ENCODE measurements at places on chromosomes 16 and 17.
A peak's percentile ranks its signal among the peaks of the same experiment; 100 is the strongest.

DNA sequence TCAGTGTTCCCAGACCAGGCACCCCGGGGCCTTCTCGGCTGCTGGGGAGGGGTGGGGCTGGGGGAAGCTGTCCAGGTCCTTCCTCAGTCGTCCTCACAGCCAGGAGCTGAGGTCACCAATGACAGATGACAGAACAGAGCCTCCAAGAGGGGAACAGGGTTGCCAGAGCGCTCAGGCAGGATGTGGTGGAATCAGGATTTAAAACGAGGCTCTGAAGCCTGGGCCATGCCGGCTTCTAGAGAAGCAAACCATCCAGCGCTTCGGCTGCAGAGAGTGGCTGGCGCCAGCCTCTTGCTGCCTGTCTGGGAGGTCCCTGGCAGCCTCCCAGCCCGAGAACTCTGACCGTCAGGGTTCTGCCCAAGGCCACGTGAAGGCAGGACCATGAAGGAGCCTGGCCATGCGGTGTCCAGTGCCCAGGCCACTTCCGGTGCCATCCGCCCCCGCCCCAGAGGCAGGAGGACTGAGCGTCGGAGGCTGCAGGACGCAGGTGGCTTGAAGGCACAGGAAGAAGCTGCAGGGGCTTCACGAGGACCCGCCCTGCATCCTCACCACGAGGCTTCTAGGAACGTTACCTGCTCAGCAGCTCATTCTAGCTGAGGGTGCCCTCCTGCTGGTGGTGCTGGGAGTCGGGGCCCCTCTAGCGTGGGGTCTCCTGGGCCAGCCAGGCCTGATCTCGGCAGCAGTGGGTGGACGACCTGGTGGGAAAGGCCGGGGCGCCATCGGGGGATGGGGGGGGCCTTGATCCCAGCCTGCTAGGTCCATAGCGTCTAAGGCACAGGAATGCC, 78.5 kb downstream of the KLHDC4 start:
- DNase-seq, result peak; percentile 33

DNA sequence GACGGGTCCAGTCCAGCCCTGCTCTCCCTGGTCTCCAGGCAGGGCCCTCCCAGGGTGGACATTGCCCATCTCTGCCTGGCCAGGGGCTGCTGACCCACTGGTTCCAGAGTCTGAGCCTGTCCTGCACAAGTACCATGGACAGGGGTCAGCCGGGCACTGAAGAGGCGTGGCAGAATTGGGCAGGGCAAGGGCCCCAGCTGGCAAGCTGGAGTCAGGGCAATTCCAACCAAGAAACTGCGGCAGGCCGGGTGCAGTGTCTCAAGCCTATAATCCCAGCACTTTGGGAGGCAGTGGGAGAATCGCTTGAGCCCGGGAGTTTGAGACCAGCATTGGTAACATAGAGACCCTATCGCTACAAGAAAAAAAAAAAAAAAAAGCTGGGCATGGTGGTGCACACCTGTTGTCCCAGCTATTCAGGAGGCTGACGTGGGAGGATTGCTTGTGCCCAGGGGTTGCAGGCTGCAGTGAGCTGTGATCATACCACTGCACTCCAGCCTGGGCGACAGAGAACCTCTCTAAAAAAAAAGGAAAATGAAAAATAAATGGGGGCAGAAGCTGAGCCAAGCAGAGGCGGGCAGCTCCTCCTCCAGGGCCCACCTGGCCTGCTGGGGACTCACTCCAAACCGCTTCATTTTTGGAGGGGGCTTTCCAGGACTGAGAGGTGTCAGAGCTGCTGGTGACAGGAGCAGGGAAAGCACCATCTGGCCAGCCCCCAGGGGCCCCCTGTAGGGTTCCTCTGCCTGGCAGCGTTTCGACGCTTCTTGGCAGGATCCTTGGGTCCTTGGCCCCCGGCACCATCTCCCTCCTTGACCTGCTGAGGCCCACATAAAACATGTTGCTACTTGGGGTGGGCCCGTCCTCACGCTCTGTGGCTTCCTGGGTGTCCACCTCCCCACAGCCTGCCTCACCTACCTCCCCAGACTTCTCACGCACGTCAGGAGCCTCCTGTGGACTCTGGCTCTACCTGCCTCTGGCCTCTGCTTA, 2.9 kb upstream of the MAFG start:
- no peak for DNase-seq

GRCh38 chr17:44599298-44600175, 42.3 kb downstream of the FZD2 start:
- peak; percentile 56 for DNase-seq

DNA sequence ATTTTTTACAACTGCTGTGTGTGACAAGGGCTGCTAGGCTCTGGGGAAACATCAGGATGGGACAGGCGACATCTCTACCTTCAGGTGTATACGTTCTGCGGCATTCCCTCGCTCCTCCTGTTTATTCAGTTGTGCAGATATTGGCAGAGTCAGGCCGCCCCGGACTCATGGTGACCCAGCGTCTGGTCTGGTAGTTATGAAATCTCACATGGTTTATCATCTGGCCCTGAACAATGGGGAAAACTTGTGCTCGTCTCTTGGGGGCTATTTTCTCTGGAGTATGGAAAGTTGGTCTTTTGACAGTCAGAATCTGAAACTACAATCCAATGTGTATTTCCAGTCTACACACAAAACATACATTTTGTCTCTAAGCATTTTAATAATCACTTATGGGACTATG, 3.3 kb downstream of the MARCHF10 start:
- no peak for DNase-seq

DNA sequence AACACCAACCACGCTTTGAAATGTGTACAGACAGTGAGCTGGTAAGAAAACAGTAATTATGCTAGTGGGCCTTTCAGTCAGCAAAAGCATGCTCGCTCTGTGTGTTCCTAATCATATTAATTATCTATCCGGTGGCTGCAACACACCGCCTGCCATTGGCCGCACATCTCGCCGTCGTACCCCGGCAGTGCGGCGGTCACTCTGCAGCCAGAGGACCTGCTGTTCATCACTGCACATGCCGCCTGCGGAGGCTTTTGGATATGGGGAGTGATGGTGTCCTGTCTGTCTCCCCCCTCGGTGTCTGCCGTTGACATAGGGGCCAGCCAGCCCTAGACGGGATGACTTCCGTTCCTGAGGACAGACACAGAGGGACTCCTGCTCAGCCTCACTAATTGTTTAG, 68.5 kb downstream of the RPA1 start:
- DNase-seq, result no peak

- no peak for DNase-seq
Measured at GRCh38 chr16:70779361-70779760, 21.6 kb downstream of the VAC14 start.

DNA sequence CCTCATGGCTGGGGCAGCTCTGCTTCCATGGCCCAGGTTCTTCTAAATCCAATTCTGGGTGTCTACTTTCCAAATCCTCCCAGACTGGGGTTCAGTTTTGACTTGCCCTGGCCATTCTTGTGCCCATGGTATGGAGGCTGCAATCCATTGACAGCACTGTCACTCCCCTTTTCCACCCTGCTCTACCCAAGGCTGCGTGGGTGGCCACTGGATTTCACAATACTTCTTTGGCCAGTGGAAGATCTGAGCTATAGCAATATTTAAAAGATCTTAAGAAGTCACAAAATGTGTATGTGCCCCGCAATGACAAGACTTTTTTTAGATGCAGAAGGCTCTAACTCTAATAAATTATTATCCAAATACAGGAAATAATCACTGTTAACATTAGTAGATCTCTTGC, 329.4 kb upstream of the CCL2 start:
- no peak for DNase-seq

GRCh38 chr16:48157794-48158193, 2.0 kb upstream of the ABCC12 start:
- no peak for DNase-seq

DNA sequence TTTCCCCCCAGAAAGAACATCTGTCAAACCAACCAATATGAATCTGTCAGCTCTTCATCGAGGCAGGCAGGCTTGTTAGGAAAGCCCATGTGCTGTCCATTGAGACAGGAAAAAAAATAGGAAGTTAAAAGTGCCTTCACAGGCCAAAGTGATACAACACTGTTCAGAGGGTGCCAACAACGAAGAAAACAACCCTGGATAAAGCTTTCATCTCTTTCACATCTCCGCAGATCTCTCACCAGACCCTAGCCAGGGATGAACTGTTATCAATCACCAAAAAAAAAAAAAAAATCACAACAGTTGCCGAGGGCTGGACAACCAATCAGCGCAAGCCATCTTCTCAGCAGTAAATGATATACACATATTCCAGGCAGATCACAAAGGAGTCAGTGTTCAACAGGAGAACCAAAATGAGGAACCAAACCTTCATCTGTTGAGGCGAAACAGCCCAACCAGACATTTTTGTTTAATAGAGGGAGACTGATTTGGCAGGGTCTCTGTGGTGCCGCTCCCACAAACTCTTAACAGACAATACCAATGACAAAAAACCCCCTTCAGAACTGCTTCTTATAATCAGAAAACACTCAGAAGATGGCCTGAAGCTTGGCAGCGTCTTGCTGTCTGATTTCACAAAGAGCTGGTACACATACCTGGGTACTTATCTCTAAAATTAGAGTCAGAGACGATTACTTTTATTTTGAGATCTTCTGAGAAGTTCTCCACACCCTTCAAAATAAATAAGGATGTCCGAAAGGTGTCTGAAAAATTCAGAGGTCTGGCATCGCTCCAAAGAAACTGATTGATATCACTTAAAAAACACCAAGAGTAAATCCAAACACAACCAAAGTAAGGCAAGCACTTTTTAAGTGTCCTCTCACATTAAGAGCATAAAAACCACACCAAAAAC, 1.8 kb downstream of the MAP3K14 start:
- DNase-seq, result no peak

DNA sequence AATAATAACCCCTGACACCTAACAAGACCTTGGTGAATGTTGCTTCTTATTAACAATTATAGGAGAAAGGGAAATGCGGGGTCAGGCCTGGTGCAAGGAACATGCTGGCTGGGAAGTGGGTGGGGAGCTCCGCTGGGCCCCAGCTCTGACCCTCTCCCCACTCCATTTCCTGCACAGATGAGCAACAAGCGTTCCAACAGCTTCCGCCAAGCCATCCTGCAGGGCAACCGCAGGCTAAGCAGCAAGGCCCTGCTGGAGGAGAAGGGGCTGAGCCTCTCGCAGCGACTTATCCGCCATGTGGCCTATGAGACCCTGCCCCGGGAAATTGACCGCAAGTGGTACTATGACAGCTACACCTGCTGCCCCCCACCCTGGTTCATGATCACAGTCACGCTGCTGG, 23.0 kb downstream of the RHBDL3 start:
- no peak for DNase-seq

GRCh38 chr17:76657505-76658241, 14.1 kb upstream of the ST6GALNAC1 start:
- DNase-seq, result no peak

- DNase-seq, result peak; percentile 34
Measured at GRCh38 chr16:9836118-9836736, 346.0 kb downstream of the GRIN2A start.

GRCh38 chr17:81163703-81164370, 1.5 kb upstream of the PVALEF start:
- DNase-seq, result no peak

GRCh38 chr16:78362524-78363135, 263.2 kb downstream of the WWOX start:
- DNase-seq, result no peak

GRCh38 chr16:52437277-52437670, 109.7 kb downstream of the TOX3 start:
- no peak for DNase-seq

- DNase-seq, result peak; percentile 88
Measured at GRCh38 chr17:75896415-75897159, at the start of gene TRIM65. Gene TRIM65 (minus strand): TSS chr17:75896951. CDS start chr17:75896937, 14 bp downstream.

DNA sequence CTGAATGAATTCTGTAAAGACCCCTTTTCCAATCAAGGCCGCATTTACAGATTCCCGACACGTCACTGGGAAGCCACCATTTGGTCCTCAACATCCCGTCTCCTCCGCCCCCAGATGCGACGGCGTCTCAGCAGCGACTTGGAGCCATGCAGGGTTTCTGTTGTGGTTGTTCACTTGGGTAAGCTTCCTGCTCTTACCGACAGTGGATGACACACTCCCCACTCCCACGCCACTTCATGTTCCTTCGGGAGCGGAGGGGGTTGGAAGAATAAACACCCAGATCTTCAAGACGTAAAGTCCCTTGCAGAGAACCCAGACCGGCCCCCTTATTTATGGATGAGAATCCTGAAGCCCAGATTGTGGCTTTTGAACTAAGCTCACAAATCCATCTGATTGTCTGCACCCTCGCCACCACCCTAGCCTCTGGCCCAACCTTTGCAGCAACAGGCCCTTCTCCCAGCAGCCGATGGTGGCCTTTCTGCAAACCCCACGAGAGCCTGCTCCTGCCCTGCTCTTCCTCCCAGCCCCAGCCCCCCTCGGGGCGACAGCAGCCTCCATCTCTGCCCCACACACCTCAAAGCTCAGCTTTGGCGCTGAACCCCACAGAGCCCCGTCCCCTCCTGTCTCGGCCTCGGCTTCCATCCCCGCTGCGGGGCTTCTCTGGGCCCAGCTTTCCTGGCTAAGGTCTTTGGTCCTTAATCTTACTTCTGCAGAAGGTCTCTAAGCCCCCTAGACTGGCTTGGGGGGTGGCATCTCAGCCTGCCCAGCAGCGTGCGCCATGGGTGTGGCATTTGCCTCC, 19.0 kb upstream of the OSGIN1 start:
- DNase-seq, result peak; percentile 26

DNA sequence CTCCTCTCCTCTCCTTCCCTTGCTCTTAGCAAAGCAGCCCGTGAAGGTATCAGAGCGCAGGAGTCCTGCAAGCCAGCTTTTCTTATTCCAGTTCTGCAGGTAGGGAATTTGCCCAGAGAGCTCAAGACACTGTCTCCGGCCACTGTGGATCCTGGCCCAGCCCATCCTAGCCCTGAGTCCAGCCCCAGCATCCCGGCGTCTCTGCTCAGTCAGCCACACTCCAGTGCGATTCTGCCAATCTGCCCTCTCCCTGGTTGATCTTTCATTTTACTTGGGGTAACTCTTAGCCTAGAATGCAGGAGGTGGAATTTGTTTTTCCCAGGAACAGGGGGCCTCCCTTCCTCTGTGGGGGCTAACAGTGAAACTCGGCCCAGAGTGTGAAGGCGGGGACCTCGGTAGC, 176.9 kb upstream of the GSE1 start:
- peak; percentile 50 for DNase-seq

- DNase-seq, result no peak
Measured at GRCh38 chr16:31000671-31001382, 9.6 kb downstream of the STX1B start.

DNA sequence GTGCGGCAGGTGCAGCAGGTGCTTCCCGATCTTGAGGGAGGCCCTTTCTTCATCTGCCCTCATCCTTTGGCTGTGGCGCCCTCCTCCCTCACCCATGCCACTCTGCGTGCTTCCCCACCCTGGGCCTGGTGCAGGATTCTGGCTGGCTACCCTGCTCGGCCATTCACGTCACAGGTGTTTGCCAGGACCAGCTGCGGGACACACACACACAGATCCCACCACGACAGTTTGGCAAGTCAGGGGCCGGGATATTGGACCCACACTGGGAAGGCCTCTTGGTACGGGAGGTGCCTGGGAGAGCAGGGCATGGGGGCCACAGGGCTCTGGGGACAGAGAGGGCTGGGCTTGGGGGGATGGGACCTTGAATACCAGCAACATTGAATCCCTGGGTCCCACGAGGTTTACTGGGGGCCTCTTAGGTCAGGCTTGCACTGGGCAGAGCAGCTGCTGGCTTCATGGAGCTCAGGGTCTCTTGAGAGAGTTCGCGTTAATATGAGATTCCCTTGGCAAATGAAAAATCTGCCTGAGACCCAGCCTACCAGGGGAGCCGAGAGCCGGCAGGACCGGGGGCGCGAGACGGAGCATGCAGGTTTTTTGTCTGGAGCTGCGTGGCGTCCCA, 15.1 kb downstream of the ADCY7 start:
- DNase-seq, result no peak

Data from AG08395 (cell line).